ENCODE measurements at places on chromosomes 13 and 19. TPM values are rescaled to one million over a fixed set of nuclear protein-coding genes. Genes with fewer than 3 reads are reported as not detected.

DNA sequence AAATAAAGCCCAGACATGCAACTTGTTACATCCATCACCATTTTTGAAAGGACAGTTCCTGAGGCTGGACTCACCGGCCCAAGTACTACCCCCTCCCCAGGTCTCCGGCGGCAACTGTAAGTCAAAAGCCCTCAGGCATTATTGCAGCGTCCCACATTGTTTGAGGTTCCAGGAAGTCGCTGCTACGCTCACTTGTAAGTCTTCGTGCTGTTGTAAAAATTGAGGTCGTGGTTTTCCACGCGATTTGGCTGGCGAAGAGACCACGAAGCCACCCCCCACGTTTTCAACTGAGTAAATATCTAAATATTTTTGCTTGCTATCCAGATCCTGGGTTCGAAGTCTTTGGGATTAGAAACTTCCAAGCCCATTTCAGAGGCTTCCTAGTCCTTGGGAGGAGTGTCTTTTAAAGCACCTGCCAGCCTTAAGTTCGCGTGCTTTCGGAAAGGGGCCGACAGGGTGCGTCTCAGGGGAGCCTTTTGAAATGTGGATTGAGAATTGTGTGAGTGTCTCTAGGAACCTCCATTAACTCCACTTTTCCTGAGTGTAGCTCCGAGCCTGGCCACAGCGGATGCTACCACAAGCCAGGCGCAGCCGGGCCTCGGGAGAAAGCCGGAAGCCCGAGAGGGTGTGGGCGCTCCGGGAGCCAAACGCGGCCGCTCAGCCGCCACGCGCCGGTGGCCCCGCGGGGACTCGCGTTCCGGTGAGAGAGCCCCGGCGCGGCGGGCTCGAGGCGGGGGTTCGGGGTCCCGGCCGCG lies 434 bp upstream of the FNDC3A start:
- DNase-seq: peak; percentile 73
- peaks cover 24% of the 10 kb centered on the region for H3K4me1 ChIP-seq
- H3K27ac ChIP-seq: peak overlapping the region; percentile 98

GRCh38 chr19:35901055-35901644 lies 810 bp upstream of the NFKBID start:
- DNase-seq: no peak
- H3K4me1 ChIP-seq: peaks cover 19% of the 10 kb centered on the region
- no peaks in the 10 kb centered on the region for H3K36me3 ChIP-seq
- peaks cover 15% of the 10 kb centered on the region for H3K27me3 ChIP-seq

DNA sequence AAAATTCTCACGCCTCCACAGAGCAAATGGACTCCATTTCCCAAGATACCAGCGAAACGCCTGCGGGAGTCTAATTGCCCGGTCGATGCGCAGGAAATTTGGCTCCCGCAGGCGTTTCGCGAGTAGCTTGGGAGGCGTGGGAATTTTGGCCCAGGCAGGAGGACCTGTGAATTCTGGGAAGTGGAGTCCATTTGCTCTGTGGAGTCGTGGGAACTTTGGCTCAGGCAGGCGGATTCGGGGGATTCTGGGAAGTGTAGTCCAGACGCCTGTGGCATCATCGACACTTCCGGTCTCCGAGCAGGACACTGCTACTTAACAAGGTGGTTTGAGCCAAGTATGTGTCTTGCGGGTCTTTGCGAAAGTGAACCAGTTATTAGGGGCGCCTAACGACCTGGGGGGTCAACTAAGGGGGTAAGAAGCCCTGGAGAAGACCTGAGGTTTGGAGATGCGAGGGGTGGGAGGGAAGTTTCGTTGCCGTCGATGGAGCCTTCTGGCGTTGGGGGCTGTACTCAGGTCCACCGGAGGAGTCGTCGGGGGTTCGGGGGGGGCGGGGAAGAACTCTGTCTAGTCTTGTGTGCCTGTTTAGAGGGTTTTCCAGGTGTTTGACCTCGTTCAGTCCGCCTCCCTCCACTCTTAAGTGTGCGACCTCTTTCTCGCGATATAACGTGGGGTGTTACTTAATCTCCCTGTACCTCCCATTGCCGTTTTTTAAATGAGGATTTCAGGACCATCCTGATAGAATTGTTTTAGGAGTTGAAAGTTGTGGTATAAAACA lies at the start of gene ZNF155:
Gene ZNF155 (plus strand): TSS at position 277 of the 775 bp plus-strand sequence. CDS start 4,356 bp downstream, outside the sequence.
- H3K27ac ChIP-seq: peak within 1 kb of the TSS; percentile 92
- DNase-seq: peak; percentile 84
- no peaks in the 10 kb centered on the region for H3K27me3 ChIP-seq
- no peaks in the 10 kb centered on the region for H3K4me1 ChIP-seq

DNA sequence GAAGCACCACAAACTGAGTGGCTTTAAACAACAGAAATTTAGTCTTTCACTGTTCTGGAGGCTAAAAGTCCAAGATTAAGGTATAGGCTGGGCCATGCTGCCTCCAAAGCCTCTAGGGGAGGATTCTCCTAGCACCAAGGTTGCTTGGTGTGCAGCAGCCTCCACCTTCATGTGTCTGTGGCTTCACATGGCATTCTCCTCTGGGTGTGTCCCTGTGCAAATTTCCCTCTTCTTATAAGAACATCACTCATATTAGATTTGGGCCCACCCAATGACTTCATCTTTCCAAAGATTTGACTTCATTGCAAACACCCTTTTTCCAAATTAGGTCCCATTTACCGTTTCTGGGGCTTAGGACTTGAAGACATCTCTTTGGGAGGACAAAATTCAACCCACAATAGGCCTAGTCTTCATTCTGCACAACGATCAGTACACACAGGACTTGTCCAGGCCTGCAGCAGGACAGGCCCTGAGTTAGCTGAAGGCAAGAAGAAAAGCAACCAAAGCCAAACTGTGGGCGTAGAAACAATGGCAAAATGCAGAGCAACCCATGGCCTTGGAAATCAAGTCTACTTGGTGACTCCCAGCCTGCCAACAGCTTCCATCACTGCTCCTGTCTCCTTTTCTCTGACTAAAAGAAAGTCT lies 521.2 kb upstream of the NBEA start:
- no peaks in the 10 kb centered on the region for H3K4me1 ChIP-seq
- no peak overlapping the region for H3K27ac ChIP-seq
- no peak for DNase-seq
- H3K27me3 ChIP-seq: peaks cover 3% of the 10 kb centered on the region
- H3K4me3 ChIP-seq: no peak overlapping the region
- H3K36me3 ChIP-seq: no peaks in the 10 kb centered on the region

DNA sequence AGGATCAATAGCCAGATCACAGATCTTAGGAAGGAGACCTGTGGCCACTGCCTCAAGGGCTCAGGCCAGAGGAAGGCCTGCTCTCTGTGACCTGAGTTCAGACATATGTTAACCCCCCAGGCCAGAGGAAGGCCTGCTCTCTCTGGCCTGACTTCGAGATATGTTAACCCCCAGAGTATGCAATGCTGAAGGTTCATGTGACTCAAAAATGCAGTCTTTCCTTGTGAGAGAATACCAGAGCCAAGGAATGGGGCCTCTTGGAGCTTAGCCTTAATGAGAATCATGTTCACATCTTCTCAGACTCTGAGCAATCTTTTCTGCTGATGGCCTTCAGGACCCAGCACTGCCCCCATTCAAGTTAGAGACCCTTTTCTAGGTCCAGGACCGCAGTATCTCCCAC lies 36.7 kb downstream of the MBNL2 start:
- peaks cover 58% of the 10 kb centered on the region for H3K36me3 ChIP-seq
- peak overlapping the region; percentile 61 for H3K27ac ChIP-seq
- peak overlapping the region; percentile 77 for H3K4me3 ChIP-seq
- DNase-seq: no peak
- H3K27me3 ChIP-seq: peaks cover 29% of the 10 kb centered on the region

- H3K27ac ChIP-seq: peak overlapping the region; percentile 26
- DNase-seq: no peak
- H3K27me3 ChIP-seq: peaks cover 8% of the 10 kb centered on the region
- H3K4me3 ChIP-seq: no peak overlapping the region
- H3K4me1 ChIP-seq: peaks cover 38% of the 10 kb centered on the region
Measured at GRCh38 chr19:38047641-38048040, 140.6 kb downstream of the SIPA1L3 start.

GRCh38 chr13:46639033-46639981 lies 86.3 kb downstream of the LRCH1 start:
- no peak overlapping the region for H3K27ac ChIP-seq
- peaks cover 19% of the 10 kb centered on the region for H3K36me3 ChIP-seq

- H3K4me3 ChIP-seq: no peak overlapping the region
- H3K27ac ChIP-seq: no peak overlapping the region
- no peak for DNase-seq
- no peaks in the 10 kb centered on the region for H3K4me1 ChIP-seq
Measured at GRCh38 chr19:18029617-18030338, 21.8 kb downstream of the ARRDC2 start.

GRCh38 chr19:39544911-39545310 lies 5.0 kb upstream of the EID2 start:
- H3K4me1 ChIP-seq: peaks cover 25% of the 10 kb centered on the region
- no peak overlapping the region for H3K4me3 ChIP-seq
- peaks cover 5% of the 10 kb centered on the region for H3K36me3 ChIP-seq

DNA sequence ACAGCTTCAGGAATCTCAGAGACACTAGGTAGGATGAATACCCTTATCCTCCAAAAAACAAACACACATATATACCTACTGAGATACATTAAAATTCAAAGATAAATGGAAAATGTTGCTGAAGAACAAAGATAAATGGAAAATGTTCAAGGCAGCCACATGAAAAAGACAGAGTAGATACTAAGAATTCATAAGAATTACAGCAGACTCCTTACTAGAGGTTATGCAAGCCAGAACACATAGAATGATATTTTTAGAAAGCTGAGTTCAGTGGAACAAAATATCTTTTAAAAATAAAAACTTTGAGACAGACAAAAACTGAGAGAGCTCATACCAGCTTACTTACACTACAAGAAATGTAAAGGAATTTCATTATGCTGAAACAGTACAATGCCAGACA lies 35.6 kb downstream of the UCHL3 start:
- no peaks in the 10 kb centered on the region for H3K27me3 ChIP-seq
- no peak for DNase-seq
- peaks cover 6% of the 10 kb centered on the region for H3K4me1 ChIP-seq
- no peak overlapping the region for H3K4me3 ChIP-seq
- H3K36me3 ChIP-seq: peaks cover 10% of the 10 kb centered on the region

GRCh38 chr13:77720988-77721387 lies 23.5 kb downstream of the SLAIN1 start:
- H3K4me3 ChIP-seq: no peak overlapping the region
- peaks cover 1% of the 10 kb centered on the region for H3K27me3 ChIP-seq
- H3K27ac ChIP-seq: no peak overlapping the region
- no peaks in the 10 kb centered on the region for H3K36me3 ChIP-seq
- DNase-seq: no peak
- no peaks in the 10 kb centered on the region for H3K4me1 ChIP-seq

DNA sequence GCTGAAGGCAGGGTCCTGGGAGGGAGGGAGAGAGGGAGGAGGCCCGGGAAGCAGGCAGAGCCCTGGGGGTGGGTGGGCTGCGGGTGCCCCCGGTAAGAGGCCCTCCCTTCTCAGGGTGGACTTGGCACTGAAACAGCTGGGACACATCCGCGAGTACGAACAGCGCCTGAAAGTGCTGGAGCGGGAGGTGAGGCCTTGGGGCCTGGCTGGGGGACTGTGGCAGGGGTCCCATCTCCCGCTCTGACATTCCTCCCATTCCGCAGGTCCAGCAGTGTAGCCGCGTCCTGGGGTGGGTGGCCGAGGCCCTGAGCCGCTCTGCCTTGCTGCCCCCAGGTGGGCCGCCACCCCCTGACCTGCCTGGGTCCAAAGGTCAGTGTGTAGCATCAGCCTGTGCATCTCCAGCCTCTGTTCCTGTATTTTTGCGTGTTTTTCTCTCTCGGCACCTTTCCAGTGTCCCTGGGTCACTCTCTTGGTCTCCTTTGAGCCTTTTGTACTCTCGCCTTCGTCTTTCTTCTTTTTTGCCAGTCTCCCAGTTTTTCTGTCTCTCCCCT lies 53.4 kb downstream of the TRPM4 start:
- peaks cover 3% of the 10 kb centered on the region for H3K4me1 ChIP-seq
- no peak overlapping the region for H3K27ac ChIP-seq
- peaks cover 5% of the 10 kb centered on the region for H3K27me3 ChIP-seq

GRCh38 chr13:73702419-73703071 lies 431.7 kb downstream of the KLF12 start:
- no peak for DNase-seq
- peaks cover 2% of the 10 kb centered on the region for H3K4me1 ChIP-seq
- H3K36me3 ChIP-seq: no peaks in the 10 kb centered on the region
- H3K27me3 ChIP-seq: no peaks in the 10 kb centered on the region
- H3K4me3 ChIP-seq: no peak overlapping the region

DNA sequence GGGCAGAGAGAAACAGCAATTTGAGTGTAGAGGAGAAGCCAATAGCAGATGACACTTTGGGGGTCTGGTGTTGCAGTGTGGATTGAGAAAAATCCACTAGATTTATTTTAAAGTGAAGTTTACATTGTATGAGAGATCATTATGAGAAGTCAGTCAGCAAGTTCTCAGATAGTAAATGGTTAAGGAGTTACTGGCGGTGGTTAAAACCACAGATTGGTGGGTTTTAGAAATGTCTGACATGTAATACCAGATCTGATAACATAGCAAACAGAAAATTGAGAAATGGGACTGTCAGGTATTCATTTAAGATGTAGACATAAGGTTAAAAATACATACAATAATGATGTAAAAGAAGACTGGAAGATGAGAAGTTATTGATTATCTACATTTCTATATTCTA lies 7.2 kb downstream of the ABHD13 start:
- no peaks in the 10 kb centered on the region for H3K27me3 ChIP-seq
- H3K27ac ChIP-seq: no peak overlapping the region
- H3K4me1 ChIP-seq: no peaks in the 10 kb centered on the region
- H3K36me3 ChIP-seq: no peaks in the 10 kb centered on the region

- H3K27ac ChIP-seq: no peak overlapping the region
- peaks cover 3% of the 10 kb centered on the region for H3K4me1 ChIP-seq
- H3K27me3 ChIP-seq: peaks cover 2% of the 10 kb centered on the region
- H3K36me3 ChIP-seq: no peaks in the 10 kb centered on the region
Measured at GRCh38 chr13:97934590-97934989, 18.9 kb upstream of the IPO5 start.

ADGRE3 gene
- total RNA-seq: not detected

LILRB5 gene
- not detected for total RNA-seq

PDE4A gene
- total RNA-seq: 0.46 TPM

DUXA gene
- not detected for total RNA-seq

FBL gene
- total RNA-seq: 271 TPM

ZNF534 gene
- total RNA-seq: not detected

IRGC gene
- not detected for total RNA-seq

PTPRH gene
- total RNA-seq: not detected

UBE2L5 gene
- total RNA-seq: not detected

ATP4B gene
- not detected for total RNA-seq

EMC10 gene
- 0.21 TPM for total RNA-seq

SPACA4 gene
- not detected for total RNA-seq

Measured in endothelial cell (in vitro differentiated cells).